A549 treated with dexamethasone at 1 μM for 4 hours (cell line): ENCODE measurements at places on chromosomes 1 and 21. TPM values are rescaled to one million over a fixed set of nuclear protein-coding genes. Genes with fewer than 3 reads are reported as not detected.

S100A7A gene
- total RNA-seq, result not detected in 5 replicates

RGS4 gene
- total RNA-seq, result not detected in 5 replicates

GPR89B gene
- total RNA-seq, result 3.8 to 5.1 TPM (median 4.9 TPM) in 5 replicates

ACOT7 gene
- total RNA-seq, result 73.4 to 116 TPM (median 104 TPM) in 5 replicates

OR14K1 gene
- total RNA-seq, result not detected in 5 replicates

DBT gene
- total RNA-seq, result 2.7 to 4.7 TPM (median 3.9 TPM) in 5 replicates

DPH5 gene
- total RNA-seq, result 28.2 to 32.3 TPM (median 29.8 TPM) in 5 replicates
